ENCODE measurements at places on chromosomes 5 and 9.

DNA sequence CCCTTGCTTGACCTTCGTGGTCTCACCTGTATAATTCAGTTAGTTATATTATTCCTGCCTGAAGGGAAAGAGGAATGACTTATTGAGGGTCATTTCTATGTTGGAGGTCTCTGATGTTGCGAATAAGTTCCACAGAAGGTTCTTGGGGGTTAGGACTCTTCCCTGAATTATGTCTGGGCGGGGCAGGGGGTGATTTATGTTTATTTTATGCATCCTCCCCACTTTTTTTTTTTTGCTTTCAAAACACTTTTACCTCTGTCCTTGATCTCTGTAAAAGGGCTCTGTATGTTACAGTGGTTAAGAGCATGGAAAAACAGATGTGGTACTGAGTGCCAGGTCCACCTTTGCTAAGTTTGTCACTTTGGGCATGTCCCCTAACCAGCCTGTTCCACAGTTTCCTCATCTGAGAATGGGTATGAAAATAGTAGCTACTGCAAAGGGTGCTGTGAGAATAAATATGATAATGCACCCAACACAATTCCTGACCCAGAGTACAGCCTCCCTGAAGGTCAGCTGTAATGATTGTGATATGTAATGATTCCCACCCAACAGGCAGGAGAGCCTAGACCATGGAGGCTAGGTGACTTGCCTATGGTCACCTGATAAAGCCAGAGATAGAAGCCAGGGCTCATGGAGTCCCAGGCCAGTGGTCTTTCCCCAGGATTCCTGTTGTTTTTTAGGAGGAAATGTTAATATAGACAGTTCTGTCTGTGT is 54.8 kb downstream of the SLC22A5 start:
- no peak overlapping the region for H3K4me3 ChIP-seq
- H3K36me3 ChIP-seq, result peaks cover 3% of the 10 kb centered on the region
- H3K4me1 ChIP-seq, result peaks cover 61% of the 10 kb centered on the region
- no peaks in the 10 kb centered on the region for H3K27me3 ChIP-seq
- no peak for DNase-seq

DNA sequence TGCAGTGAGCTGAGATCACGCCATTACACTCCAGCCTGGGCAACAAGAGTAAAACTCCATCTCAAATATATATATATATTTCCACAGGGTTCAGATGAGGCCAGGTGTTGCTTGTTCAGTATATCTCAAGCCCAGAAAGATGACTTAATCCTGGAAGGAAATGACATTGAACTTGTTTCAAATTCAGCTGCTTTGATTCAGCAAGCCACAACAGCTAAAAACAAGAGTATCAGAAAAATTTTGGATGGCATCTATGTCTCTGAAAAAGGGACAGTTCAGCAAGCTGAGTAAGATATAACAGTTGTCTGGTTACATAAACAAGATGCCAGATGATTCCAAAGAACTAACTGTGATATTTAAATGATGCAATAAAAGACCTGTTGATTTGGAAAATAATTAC is 352.0 kb downstream of the KCTD16 start:
- H3K4me3 ChIP-seq, result no peak overlapping the region
- H3K4me1 ChIP-seq, result no peaks in the 10 kb centered on the region
- H3K27ac ChIP-seq, result no peak overlapping the region
- no peak for DNase-seq
- no peaks in the 10 kb centered on the region for H3K27me3 ChIP-seq

GRCh38 chr5:5795074-5795771 is 372.7 kb downstream of the ICE1 start:
- H3K27me3 ChIP-seq, result no peaks in the 10 kb centered on the region
- H3K36me3 ChIP-seq, result no peaks in the 10 kb centered on the region
- no peak overlapping the region for H3K27ac ChIP-seq
- H3K4me1 ChIP-seq, result peaks cover 40% of the 10 kb centered on the region
- no peak overlapping the region for H3K4me3 ChIP-seq

- H3K27ac ChIP-seq, result no peak overlapping the region
- H3K36me3 ChIP-seq, result no peaks in the 10 kb centered on the region
- DNase-seq, result no peak
- H3K4me1 ChIP-seq, result peaks cover 3% of the 10 kb centered on the region
- no peak overlapping the region for H3K4me3 ChIP-seq
Measured at GRCh38 chr5:22036061-22036460, 817.1 kb downstream of the CDH12 start.

GRCh38 chr9:132171702-132172101 is 9.8 kb downstream of the NTNG2 start:
- H3K4me3 ChIP-seq, result no peak overlapping the region
- no peaks in the 10 kb centered on the region for H3K4me1 ChIP-seq
- no peaks in the 10 kb centered on the region for H3K36me3 ChIP-seq
- H3K27me3 ChIP-seq, result peaks cover 74% of the 10 kb centered on the region
- H3K27ac ChIP-seq, result no peak overlapping the region

- no peak within 1 kb of the TSS for H3K27ac ChIP-seq
- H3K4me1 ChIP-seq, result no peaks in the 10 kb centered on the region
- no peak for DNase-seq
- H3K27me3 ChIP-seq, result no peaks in the 10 kb centered on the region
- peaks cover 10% of the 10 kb centered on the region for H3K36me3 ChIP-seq
Measured at GRCh38 chr5:141338538-141339306, at the start of gene PCDHGA2. PCDHGA2 (plus strand) TSS chr5:141338760.

- no peaks in the 10 kb centered on the region for H3K4me1 ChIP-seq
- H3K27ac ChIP-seq, result no peak overlapping the region
- H3K4me3 ChIP-seq, result no peak overlapping the region
- no peaks in the 10 kb centered on the region for H3K27me3 ChIP-seq
Measured at GRCh38 chr5:53713978-53714666, 153.7 kb downstream of the NDUFS4 start.

- H3K4me3 ChIP-seq, result no peak overlapping the region
- H3K36me3 ChIP-seq, result no peaks in the 10 kb centered on the region
- no peaks in the 10 kb centered on the region for H3K27me3 ChIP-seq
- no peak for DNase-seq
- H3K4me1 ChIP-seq, result peaks cover 8% of the 10 kb centered on the region
Measured at GRCh38 chr5:9507974-9508373, 37.9 kb downstream of the SEMA5A start.

DNA sequence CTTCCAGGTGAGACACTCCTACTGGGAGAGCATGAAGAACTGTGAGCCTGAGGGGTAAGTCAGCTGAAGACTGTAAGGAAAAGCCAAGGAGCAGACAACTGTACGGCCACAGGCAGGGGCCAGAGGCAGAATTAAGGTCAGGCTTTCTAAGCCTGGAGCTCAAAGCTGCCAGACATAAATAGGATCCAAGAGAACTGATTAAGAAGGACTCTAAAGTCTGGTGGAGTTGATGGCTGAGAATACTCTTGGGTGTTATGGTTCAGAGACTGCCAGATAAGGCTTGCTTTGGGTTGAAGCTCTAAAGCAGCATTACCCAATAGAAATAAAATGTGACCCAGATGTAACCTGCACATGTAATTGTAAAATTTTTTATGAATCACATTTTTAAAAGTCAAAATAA is 12.2 kb downstream of the PDE8B start:
- peaks cover 11% of the 10 kb centered on the region for H3K27me3 ChIP-seq
- H3K27ac ChIP-seq, result no peak overlapping the region
- H3K36me3 ChIP-seq, result no peaks in the 10 kb centered on the region
- peaks cover 4% of the 10 kb centered on the region for H3K4me1 ChIP-seq
- H3K4me3 ChIP-seq, result no peak overlapping the region

DNA sequence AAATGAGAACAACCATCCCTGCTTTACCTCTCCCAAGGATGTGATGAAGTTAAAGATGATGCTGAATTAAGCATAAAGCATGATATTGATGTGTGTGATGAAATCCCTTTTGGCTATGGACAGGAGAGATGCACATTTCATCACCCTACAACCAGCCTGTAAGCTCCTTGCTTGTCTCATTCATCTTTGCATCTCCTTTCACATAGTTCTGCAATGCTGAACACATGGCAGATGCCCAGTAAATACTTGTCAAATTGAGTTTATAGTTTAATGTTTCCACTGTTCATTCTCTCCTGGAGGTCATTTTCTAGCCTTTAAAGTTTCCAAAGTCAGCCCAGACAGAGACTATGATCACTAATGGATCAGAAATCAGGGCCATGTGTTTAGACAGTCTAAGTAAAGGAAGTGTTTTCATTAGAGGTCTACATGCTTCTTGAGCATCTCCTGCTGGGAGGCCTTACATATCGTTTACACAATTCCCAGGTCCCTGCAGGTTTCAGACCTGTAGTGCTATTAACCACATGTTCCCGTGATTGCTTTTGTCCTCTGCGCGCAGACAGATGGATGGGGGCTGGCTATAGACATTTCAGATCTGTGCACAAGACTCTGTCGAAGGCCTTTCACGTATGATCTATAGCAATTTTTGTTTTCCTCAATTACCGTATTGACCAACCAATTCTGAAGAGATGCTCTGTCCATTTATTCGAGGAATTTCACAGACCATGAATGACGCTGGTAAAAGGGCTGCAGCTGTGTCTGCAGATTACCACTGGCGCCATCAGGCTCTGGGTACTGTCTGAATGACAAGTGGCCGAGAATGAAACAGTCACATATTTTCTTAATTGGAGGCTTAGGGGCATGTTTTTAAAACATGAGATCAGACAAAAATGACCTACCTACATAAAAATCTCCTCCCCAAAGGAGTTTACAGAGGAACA is 49.0 kb upstream of the CKMT2 start:
- H3K4me3 ChIP-seq, result no peak overlapping the region
- DNase-seq, result no peak
- peaks cover 42% of the 10 kb centered on the region for H3K4me1 ChIP-seq
- H3K27me3 ChIP-seq, result no peaks in the 10 kb centered on the region
- H3K36me3 ChIP-seq, result no peaks in the 10 kb centered on the region
- H3K27ac ChIP-seq, result peak overlapping the region; percentile 95

DNA sequence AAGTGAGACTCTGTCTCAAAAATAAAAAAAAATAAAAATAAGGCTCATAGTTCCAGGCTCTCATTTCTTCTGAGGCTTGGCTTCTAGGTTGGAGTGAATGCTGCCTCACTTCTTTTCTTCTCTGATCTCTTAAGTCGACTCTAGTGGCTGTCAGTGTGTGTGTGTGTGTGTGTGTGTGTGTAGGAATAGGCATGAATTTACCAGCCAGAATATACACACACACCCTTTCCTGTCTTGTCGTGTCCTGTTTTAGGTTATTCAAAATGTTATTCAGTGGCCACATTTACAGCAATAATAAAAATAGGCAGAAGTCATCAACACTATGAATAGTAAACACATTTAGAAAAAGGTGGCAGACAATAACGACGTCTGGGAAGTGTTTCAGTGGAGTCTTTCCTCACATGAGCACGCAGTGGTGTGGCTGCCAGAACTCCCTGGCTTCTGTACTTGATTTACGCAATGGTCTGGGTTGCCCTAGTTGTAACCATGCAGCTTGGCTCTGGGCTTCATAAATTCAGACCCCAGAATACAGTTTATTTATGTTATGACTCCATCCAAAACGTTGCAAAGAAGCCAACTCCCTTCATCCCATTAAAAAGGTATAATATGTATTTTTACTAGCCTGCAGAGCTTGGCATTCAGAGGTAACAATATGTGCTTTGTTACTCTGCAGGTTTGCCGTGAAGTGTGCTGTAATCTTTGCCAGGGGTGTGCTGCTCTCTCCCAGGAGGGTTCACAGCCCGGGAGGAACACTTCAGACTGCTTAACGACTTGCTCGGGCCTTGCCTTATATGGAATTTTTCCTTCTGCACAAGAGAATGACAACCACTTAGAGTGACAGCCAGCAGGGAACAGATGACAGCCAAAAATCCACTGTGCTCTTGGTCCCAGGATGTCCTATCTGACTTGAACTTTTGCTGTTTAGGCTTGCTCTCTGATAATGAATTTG is 34.4 kb upstream of the PALM2AKAP2 start:
- no peak for DNase-seq
- no peak overlapping the region for H3K4me3 ChIP-seq
- H3K36me3 ChIP-seq, result no peaks in the 10 kb centered on the region
- H3K27ac ChIP-seq, result no peak overlapping the region
- H3K27me3 ChIP-seq, result no peaks in the 10 kb centered on the region
- H3K4me1 ChIP-seq, result peaks cover 34% of the 10 kb centered on the region

- H3K4me3 ChIP-seq, result no peak overlapping the region
- no peak for DNase-seq
- peaks cover 39% of the 10 kb centered on the region for H3K27me3 ChIP-seq
- H3K27ac ChIP-seq, result no peak overlapping the region
- no peaks in the 10 kb centered on the region for H3K4me1 ChIP-seq
Measured at GRCh38 chr5:4924577-4924976, 215.6 kb upstream of the ADAMTS16 start.

DNA sequence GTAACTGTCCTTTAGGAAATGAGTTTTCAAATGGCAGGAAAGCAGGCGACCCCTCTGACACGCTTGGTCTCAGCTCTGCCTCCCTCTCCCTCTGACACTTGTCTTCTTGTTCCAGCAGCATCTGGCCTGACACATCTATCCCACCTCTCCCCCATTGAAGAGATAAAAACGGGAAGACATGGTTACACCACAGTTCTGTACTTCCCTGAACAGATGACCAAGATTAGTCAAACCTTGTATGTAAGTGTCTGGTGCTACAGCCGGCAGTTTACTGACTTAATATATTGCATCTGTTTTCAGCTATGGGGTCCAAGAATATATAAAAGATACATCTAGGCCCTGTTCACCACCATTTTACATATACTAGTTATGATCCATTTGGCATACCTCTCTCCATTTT is 29.6 kb upstream of the MLLT3 start:
- H3K27ac ChIP-seq, result no peak overlapping the region
- H3K4me3 ChIP-seq, result no peak overlapping the region
- DNase-seq, result no peak
- no peaks in the 10 kb centered on the region for H3K27me3 ChIP-seq
- peaks cover 16% of the 10 kb centered on the region for H3K36me3 ChIP-seq
- no peaks in the 10 kb centered on the region for H3K4me1 ChIP-seq
